ENCODE measurements at places on chromosomes 1 and 21.

- DNase-seq = no peak
Measured at GRCh38 chr1:10940451-10940804, 72.0 kb upstream of the TARDBP start.

- no peak for DNase-seq
Measured at GRCh38 chr1:196887515-196888239, at the start of gene CFHR4. CFHR4 (plus strand) TSS chr1:196888052; CDS start chr1:196888151, 99 bp downstream.

DNA sequence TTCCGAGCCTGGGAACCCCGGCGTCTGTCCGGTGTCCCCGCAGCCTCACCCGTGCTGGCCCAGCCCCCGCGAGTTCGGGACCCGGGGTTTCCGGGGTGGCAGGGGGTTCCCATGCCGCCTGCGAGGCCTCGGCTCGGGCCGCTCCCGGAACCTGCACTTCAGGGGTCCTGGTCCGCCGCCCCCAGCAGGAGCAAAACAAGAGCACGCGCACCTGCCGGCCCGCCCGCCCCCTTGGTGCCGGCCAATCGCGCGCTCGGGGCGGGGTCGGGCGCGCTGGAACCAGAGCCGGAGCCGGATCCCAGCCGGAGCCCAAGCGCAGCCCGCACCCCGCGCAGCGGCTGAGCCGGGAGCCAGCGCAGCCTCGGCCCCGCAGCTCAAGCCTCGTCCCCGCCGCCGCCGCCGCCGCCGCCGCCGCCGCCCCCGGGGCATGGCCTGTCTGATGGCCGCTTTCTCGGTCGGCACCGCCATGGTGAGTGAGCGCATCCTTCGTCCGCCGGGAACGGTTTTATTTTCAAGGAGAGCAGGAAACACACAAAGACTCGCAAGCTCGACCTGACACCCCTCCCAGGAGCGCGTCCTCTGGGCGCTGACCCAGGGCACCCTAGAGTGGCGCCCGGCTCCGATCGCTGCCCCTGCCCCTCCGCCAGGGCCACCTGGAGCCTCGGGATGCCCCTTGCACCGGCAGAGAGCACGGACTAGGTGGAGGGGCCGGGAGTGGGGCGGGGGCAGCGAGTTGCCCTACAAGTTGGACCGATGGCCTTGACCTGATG is at the start of gene ABCG1:
Gene ABCG1, plus strand, starts transcription at position 305 of the 770 bp plus-strand sequence. Its CDS starts 123 bp downstream, at position 428.
- DNase-seq = no peak

- no peak for DNase-seq
Measured at GRCh38 chr1:184298440-184299405, 88.1 kb upstream of the C1orf21 start.

- no peak for DNase-seq
Measured at GRCh38 chr1:93537396-93537795, 89.5 kb downstream of the FNBP1L start.

- no peak for DNase-seq
Measured at GRCh38 chr1:115073298-115074087, 15.8 kb downstream of the TSPAN2 start.

- DNase-seq = no peak
Measured at GRCh38 chr1:220884981-220885918, 6.0 kb downstream of the HLX start.

DNA sequence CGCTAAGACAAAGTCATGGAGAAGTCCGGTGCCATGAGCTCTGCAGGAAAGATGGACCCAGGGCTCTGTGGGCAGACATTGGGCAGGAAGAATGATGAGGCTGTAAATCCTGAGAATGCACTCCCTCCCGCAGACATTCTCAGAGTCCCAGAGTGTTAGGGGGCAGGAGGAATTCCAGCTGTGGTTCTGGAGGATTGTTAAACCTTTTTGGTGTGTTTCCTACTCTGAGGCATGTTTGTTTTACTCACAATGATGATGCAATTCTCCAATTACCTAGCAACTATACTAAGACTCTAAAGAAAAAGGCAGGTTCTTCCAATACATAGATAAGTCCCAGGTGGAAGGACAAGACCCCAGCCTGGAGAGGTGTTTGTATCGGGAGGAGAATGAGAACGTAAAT is 2.8 kb upstream of the CAPN9 start:
- DNase-seq = no peak

Measured in GM19239 (cell line).